ENCODE measurements at places on chromosomes 5 and 9.

- DNase-seq, result peak; percentile 96
Observed at GRCh38 chr9:107637421-107638420, 148.2 kb upstream of the KLF4 start.

DNA sequence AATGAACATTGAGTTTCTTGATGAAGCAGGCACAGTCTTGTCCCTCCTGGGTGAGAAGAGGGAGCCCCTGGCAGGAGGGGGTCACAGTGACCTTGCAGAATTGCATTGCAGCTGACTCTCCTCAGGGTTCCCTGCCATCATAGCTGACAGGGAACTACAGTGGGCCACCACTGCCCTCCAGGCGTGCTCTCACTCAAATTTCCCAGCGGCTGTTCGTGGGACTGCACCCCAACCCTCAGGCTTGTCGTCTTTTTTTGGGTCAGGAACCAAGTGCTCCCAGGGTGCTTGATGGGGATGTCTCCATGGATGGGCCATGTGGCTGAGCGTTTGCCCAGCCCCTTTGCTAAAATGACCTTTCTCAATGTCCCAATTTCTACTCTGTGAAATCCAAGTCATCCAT is 215.8 kb downstream of the MELK start:
- DNase-seq, result no peak

DNA sequence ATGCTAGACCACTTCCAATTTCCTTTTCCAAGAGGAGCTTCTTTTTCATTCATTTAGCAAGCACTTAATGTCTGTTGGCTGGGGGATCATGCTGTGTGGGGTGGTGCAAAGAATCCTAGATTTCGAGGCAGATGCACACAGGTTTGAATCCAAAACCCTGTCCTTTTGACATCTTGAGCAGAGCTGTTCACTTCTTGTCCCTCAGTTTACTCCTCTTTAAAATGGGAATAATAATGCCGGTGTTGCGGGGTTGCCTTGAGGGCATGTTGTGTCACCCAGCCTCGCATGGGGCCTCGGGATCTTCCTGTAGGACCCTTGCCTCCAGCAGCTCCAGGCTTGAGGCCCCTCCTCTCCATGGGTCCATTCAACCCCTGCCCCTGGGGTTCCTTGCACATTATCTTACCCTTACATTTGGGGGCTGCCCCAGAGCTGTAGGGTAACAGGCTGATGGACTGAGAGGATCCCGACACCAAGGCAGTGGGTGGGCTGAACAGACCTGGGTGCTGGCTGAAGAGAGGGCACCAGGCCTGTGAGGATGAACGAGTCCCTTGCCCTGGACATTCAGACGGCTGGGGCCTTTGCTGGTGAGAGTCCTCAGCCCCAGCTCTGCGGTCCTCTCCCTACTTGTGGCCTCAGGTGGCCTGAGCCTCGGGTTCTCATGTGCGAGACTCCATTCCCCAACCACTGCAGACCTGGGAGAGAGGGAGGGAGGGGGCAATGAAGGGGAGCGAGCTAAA is 145.8 kb downstream of the BARX1 start:
- DNase-seq, result no peak

GRCh38 chr9:671997-672396 is 169.5 kb upstream of the DMRT1 start:
- DNase-seq, result no peak

GRCh38 chr9:15189481-15189880 is 117.5 kb downstream of the TTC39B start:
- DNase-seq, result peak; percentile 5

DNA sequence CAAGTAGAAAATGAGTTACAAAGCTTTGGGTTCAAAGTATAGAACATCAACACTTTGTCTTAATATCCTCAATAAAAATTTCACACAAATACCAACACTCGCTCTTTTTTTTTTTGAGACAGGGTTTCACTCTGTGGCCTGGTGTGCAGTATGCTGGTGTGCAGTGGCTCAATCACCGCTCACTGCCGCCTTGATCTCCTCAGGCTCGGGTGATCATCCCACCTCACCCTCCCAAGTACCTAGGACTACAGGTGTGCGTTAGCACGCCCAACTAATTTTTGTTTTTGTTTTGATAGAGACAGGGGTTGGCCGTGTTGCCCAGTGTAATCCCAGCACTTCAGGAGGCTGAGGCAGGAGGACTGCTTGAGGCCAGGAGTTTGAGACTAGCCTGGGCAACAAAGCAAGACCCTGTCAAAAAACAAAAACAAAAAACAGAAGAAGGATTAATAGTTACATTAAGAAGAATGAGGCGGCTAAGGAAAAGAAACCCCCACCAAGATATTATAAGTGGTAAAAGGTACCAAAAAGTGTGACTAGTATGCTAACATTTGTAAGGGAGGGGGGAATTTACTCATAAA is 20.3 kb downstream of the FNBP1 start:
- no peak for DNase-seq

GRCh38 chr9:133609311-133610098 is at the start of gene FAM163B:
Gene FAM163B (minus strand): TSS chr9:133609389. CDS start chr9:133580223, 29,166 bp downstream.
- DNase-seq, result peak; percentile 23

DNA sequence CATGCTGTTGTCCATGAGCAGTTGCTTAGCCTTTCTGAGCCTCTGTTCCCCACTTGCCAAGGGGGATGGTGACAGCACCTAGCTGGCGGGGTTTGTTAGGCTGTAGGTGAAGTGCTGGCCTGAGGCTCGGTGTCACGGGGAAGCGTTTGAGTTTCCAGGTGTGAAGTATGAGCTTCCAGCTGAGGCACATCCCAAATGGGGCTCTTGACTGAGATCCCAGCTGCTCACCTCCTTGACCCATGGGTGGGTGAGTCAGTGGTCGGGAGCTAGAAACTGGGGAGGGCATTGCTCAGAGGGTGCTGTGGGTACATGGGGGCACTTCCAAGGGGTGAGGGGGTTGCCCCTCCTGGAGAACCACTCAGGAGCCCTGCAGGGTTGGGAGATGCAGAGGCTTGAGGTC is 26.4 kb upstream of the RNF130 start:
- DNase-seq, result no peak

- peak; percentile 91 for DNase-seq
Observed at GRCh38 chr5:172716796-172717313, 54.1 kb downstream of the DUSP1 start.

- DNase-seq, result no peak
Observed at GRCh38 chr5:151868451-151868850, 56.2 kb downstream of the GLRA1 start.

GRCh38 chr5:10704949-10705621 is 55.9 kb downstream of the DAP start:
- peak; percentile 83 for DNase-seq

GRCh38 chr9:32454280-32454679 is 69.8 kb downstream of the ACO1 start:
- no peak for DNase-seq
